NCI-H748 treated with DMSO at 0.1 percent for 48 hours (cell line): ENCODE measurements at places on chromosomes 13 and 19.

GRCh38 chr19:2266183-2266993 is 10.2 kb upstream of the JSRP1 start:
- DNase-seq = no peak

- DNase-seq = no peak
Observed at GRCh38 chr13:76929851-76930374, 18.4 kb upstream of the ACOD1 start.

GRCh38 chr13:36888645-36889044 is 31.4 kb downstream of the SMAD9 start:
- DNase-seq = peak; percentile 79

GRCh38 chr13:67421475-67421874 is 191.3 kb upstream of the PCDH9 start:
- DNase-seq = no peak

DNA sequence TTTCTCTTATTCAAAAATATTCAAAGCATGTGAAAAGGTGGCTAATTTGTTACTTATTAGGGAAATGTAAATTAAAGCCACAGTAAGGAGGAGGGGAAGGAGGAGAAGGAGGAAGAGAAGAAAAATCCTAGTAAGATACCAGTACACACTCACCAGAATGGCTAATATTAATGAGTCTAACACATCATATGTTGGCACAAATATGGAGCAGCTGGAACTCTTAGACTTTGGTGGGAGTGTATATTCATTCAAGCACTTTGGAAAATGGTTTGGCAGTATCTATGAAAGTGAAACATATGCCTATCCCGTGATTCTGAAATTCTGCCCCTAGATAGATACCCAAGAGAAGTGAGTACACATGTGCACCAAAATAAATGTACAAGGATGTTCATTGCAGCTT is 38.1 kb upstream of the RGCC start:
- no peak for DNase-seq

DNA sequence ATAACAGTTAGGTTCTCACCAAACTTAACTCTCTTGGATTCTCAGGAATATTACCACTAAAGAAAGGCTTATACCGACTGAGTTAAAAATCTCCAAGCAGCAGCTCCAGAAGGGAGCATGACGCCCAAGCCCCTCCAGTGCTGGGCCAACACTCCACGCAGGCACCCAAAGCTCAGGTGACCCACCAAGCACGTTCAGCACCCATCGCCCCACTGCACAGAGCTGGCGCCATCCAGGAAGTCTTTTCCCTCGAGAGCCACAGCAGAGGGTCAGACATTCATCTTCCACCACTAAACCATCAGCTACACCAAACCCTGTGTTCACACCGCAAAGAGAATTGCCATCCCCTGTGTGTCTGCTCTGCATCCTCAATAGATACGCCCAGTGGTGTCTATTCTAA is 65.7 kb downstream of the SOX1 start:
- DNase-seq = no peak

DNA sequence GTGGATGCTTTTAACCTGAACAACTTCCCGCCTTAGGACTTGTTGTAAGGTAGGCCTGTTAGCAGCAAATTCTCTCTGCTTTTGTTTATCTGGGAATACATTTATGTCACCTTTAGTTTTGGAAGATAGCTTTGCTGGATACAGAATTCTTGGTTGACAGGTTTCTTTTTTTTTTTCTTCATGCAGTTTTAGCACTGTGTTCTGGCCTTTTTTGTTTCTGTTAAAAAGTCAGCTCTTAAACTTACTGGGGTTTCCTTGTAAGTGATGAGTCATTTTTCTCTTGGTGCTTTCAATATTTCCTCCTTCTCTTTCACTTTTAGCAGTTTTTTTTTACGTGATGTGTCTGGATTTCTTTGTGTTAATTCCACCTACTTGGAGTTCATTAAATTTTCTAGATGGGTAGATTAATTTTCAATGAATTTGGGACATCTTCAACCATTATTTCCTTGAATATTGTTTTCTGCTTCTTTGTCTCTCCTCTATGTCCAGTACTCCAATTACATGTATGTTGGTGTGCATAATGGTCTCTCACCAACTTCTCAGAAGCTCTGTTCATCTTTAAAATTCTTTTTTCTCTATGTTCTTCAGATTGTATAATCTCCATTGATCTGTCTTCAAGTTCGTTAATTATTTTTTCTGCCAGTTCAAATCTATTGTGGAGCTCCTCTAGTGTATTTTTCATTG is 188.2 kb upstream of the ZNF536 start:
- no peak for DNase-seq

DNA sequence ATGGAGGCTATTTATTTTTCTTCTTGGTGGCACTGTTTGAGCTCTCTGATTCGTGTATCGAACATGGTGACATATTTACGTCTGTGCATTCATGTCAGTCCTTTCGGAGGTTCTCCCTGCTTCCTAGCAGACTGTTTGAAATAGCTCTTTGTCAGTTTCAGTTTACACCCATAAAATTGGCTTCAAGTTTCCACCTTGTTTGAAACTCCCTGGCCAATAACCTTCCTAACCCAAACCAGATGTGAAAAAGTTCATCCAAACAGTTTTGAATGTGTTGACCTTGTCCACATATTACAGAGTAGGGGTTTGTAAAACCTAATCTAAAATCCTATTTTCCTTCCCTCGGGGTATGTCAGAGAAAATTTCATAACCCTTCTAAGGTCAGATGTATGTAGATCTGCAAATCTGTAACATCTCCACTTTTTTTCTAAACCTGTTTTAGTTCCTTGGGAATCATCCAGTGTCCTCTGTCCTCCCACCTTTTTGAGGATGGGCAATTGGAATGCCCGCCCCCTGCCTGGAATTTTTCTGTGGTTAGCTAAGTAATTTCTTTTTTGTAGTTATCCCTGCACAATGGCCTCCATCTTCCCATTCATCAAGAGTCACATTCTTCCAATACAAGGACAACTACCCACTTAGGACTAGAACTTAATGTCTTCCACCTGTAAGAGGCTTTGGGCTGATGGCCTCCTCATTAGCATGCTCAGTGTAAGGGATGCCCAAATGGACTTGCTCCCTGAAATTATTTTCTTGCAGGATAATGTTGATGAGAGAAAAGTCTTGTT is 499.8 kb downstream of the GPC6 start:
- DNase-seq = no peak

DNA sequence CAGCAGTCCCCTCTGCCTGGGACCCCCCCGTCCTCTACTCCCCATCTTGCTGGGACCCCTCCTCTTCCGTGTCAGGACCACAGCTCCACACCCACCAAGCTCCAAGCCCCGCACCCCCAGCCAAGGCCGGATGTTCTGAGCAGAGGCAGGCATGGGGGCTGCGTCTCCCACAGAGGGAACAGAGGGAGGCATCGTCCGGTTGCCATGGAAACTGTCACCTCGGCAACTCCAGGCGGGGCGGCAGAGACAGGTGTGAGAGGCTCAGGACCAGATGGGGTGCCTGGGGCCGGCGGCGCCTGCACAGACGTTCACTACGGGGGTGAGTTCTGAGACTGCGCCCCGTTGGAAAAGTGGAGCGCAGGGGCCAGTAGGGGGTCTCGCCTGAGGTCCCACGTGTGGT is 5.4 kb downstream of the RNU6-9 start:
- peak; percentile 48 for DNase-seq

GRCh38 chr13:35473206-35473775 is 3.2 kb downstream of the MAB21L1 start:
- DNase-seq = no peak

DNA sequence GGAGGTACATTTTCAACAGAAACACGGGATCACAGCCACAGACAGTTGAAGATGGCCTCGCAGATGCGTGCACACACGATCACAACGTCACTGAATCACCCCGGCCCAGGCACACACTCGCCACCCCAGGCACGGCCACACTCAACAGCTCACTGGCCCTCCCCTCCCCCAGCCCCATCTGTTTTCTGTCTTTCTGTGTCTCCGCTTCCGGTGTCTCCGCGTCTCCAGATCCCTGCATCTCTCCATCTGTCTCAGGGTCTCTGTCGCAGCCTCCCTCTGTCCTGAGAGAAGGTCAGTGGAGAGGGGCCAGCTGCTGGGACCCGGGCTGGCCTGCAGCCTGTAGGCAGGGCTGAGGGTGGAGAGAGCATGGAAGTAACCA is 3.8 kb upstream of the ATP1A3 start:
- peak; percentile 23 for DNase-seq

GRCh38 chr13:96415831-96416385 is 326.0 kb downstream of the HS6ST3 start:
- no peak for DNase-seq

GRCh38 chr19:49017041-49017665 is at the start of gene LHB:
TSS of gene LHB (minus strand) at chr19:49017091. CDS start at chr19:49017081, 10 bp downstream.
- no peak for DNase-seq

DNA sequence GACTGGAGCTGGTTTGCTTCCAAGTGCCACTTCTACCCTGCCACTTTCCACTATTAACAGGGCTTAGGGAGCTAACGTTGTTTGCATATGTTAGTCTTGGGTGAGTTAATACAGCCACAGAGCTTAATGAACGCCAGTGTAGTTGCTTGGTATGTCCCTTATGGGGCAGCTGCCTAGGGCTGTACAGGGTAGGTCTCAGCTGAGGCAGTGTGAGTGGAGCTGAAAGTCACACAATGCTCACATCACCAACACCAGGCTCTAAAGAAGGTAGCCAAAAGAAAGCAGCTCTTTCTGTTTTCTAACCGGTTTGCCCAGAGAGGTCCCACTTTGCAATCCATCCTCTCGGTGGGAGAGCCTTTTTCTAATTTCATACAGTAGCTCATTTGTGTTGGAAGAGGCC is 186.2 kb downstream of the RGCC start:
- no peak for DNase-seq

- DNase-seq = no peak
Observed at GRCh38 chr13:23671897-23672296, 101.7 kb downstream of the TNFRSF19 start.

DNA sequence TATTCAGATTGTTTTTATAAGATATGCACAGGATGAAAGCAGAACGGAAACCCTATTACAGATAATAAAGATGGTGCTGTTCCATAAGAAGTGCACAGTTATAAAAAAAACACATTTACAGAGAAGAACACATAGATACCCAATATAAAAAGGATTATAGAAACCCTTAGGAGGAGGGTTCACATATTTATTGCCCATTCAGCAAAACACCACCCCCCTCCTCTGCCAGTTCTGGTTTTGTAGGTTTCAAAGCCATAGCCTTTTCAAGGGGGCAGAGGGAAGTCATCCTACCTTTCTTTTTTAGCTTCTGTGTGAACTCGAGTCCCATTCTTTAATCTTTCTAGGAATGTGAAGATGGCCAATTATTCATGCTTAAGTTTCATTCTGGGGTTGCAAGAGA is 511.2 kb downstream of the GPC5 start:
- no peak for DNase-seq

GRCh38 chr13:55887561-55887960 is 1253.2 kb upstream of the PRR20A start:
- no peak for DNase-seq

GRCh38 chr19:4354897-4355296 is 11.5 kb downstream of the MPND start:
- DNase-seq = no peak

- no peak for DNase-seq
Observed at GRCh38 chr13:102680133-102680717, 14.6 kb downstream of the METTL21C start.

GRCh38 chr13:95918860-95919259 is 134.3 kb downstream of the UGGT2 start:
- DNase-seq = no peak

DNA sequence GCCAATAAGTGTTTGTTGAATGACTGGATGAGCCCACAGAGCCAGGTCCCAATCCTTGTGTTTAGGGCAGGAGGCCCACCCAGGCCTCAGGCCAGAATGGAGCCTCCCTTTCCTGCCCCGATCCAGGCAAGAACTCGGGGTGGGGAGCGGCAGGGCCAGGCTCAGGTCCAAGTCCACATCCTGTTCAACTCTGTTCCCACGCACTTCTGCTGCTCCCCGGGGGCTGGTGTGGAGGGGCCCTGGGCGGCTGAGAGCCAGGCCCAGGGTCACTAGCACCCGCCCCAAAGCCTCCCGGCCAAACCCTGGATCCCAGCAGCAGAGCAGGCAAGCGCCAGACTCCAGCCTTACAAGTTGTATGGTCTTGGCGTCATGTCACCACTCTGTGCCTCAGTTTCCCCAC is 8.0 kb downstream of the ANGPTL8 start:
- no peak for DNase-seq

GRCh38 chr13:74423434-74423833 is 289.2 kb upstream of the KLF12 start:
- no peak for DNase-seq

GRCh38 chr19:45079063-45079910 is at the start of gene GEMIN7:
TSS of gene GEMIN7 (plus strand) at chr19:45079260. CDS start at chr19:45090115, 10,855 bp downstream.
- peak; percentile 34 for DNase-seq

GRCh38 chr13:25281193-25281934 is 5.9 kb downstream of the MTMR6 start:
- DNase-seq = no peak

GRCh38 chr19:51600940-51601580 is 29.1 kb downstream of the SIGLEC5 start:
- DNase-seq = no peak

GRCh38 chr19:19500975-19501644 is 14.2 kb downstream of the TSSK6 start:
- DNase-seq = no peak

GRCh38 chr13:41699759-41700158 is 242.4 kb downstream of the RGCC start:
- no peak for DNase-seq

- DNase-seq = no peak
Observed at GRCh38 chr13:44212633-44213396, 160.8 kb upstream of the SERP2 start.

DNA sequence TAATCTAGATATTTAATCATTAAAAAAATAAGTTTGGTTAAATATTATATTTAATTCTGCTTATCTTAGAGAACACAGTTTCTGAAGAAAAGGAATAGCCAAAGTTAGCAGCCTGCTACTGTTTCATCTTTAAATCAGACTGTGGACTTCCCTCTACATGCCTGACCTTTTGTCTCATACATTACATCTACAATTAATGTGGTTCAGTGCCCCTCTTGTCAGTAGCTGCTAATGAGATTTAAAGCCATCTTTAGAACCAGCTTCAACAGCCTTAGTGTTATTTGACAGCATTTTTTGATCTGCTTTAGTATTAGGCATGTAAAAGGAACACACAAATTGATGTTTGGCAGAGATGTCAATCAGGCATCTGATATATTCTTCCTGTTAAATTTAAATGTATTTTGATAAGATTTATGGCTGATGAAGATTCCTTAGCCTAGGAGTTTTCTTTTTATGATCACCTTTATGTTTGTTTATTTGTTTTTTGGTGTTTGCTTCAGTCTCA is 1925.8 kb upstream of the PRR20A start:
- DNase-seq = no peak
